Kidney epithelial cell (primary cell): ENCODE measurements at places on chromosomes 7 and 10. TPM values are rescaled to one million over a fixed set of nuclear protein-coding genes. Genes with fewer than 3 reads are reported as not detected.

CDC14C gene
- total RNA-seq, result not detected in 2 replicates

CALY gene
- 0.96 TPM in 1 of 2 replicates, not detected in the other for total RNA-seq

ADIRF gene
- 0.41 TPM in 1 of 2 replicates, not detected in the other for total RNA-seq

GRID1 gene
- total RNA-seq, result 0.33 and 2.3 TPM in 2 replicates

HKDC1 gene
- total RNA-seq, result 125 and 126 TPM in 2 replicates

TRIP6 gene
- total RNA-seq, result 113 and 114 TPM in 2 replicates

LDB3 gene
- 0.17 and 0.34 TPM in 2 replicates for total RNA-seq

MCMBP gene
- 44.3 and 45.2 TPM in 2 replicates for total RNA-seq

TDRD1 gene
- total RNA-seq, result not detected in 2 replicates

SLC37A3 gene
- 34.7 and 36.8 TPM in 2 replicates for total RNA-seq

LANCL2 gene
- 13.0 and 18.5 TPM in 2 replicates for total RNA-seq

ADAM22 gene
- 0.89 and 1.4 TPM in 2 replicates for total RNA-seq

SRRM3 gene
- total RNA-seq, result 0.21 TPM in 1 of 2 replicates, not detected in the other

SPDYE2B gene
- not detected in 2 replicates for total RNA-seq

CTAGE6 gene
- total RNA-seq, result not detected in 2 replicates

DENND2A gene
- total RNA-seq, result 11.2 and 14.8 TPM in 2 replicates

TCAF1 gene
- 37.4 and 44.6 TPM in 2 replicates for total RNA-seq

AMPH gene
- 0.25 and 0.34 TPM in 2 replicates for total RNA-seq

PPP1R17 gene
- not detected in 2 replicates for total RNA-seq

TNRC18 gene
- total RNA-seq, result 31.6 and 38.4 TPM in 2 replicates

FKBP6 gene
- total RNA-seq, result not detected in 2 replicates

CFAP70 gene
- 1.2 and 2.6 TPM in 2 replicates for total RNA-seq

FOXI2 gene
- 0.21 and 0.34 TPM in 2 replicates for total RNA-seq

PRSS58 gene
- total RNA-seq, result not detected in 2 replicates

BAIAP2L1 gene
- 32.5 and 38.8 TPM in 2 replicates for total RNA-seq

FFAR4 gene
- total RNA-seq, result not detected in 2 replicates

GBX1 gene
- not detected in 2 replicates for total RNA-seq

MAGI2 gene
- 2.5 and 5.1 TPM in 2 replicates for total RNA-seq

WNT8B gene
- 0.07 TPM in 1 of 2 replicates, not detected in the other for total RNA-seq

ACTL6B gene
- total RNA-seq, result not detected in 2 replicates

TLX1 gene
- total RNA-seq, result not detected in 2 replicates
